ENCODE measurements at places on chromosomes 11 and 22. TPM values are rescaled to one million over a fixed set of nuclear protein-coding genes. Genes with fewer than 3 reads are reported as not detected.

DNA sequence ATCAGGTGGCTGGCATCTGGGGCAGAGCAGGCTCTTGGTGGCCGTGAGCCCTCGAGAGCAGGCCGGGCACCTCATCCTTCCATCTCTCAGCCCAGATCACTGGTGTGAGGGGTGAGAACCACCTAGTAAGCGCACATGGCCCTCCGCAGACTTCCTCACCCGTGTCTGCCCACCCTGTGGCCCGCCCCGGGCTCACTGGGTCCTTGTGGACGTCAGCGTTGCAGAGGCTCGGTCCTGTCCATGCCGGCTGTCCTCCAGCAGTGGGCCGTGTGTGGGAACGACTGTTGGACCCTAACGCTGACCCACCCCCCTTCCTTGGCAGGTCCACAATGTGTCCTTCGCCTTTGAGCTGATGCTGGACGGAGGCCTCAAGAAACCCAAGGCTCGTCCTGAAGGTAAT is 17.2 kb upstream of the PARVG start:
- DNase-seq = no peak

- DNase-seq = no peak
These were observed 104.5 kb upstream of the B3GAT1 start for GRCh38 chr11:134516529-134516928.

DNA sequence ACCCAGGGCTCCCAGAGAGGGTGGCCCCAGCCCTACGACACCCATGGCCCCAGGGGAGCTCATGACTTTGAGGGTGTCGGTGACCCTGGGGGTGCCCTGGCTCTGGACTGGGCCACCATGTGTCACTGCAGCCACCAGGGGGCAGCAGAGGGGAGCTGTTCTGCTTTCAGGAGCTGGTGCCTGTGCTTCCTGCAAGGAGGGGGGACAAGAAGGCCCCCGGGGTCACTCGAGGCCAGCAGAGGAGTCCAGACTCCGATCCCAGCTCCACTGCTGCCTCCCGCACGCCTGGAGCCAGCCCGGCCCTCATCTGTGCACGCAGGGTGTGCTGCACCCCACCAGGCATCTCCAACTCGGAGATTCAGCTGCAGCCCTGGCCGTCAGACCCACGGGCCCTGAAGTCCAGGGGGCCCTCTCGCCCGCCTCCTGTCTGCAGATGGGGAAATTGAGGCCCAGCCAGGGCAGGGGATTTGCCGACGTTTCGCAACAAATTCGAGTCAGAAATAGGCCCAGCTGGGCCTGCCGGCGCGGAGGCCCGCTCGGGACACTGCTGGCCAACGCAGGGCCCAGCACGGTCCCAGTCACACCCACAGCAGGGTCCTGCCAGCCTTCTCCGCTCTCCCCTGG is 29.5 kb upstream of the WNT7B start:
- DNase-seq = peak; percentile 87

DNA sequence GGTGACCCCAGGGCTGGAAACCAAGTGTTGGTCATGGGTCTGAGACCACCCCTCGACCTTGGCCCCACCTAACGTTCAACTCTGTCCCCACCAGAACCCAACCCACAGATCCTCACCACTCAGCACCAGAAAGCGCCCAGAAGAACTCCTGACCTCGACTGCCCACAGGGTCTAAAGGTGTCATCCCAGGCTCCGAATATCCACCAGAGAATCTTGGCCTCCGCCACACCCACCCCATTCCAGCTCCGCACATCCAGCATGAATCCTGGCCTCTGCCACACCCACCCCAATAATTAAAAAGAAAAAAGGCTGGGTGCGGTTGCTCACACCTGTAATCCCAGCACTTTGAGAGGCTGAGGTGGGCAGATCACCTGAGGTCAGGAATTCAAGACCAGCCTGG is 1.3 kb downstream of the CERK start:
- DNase-seq = no peak

- peak; percentile 81 for DNase-seq
These were observed 14.2 kb upstream of the MUC6 start for GRCh38 chr11:1050581-1051355.

The HTR3A gene
- not detected for total RNA-seq

DNA sequence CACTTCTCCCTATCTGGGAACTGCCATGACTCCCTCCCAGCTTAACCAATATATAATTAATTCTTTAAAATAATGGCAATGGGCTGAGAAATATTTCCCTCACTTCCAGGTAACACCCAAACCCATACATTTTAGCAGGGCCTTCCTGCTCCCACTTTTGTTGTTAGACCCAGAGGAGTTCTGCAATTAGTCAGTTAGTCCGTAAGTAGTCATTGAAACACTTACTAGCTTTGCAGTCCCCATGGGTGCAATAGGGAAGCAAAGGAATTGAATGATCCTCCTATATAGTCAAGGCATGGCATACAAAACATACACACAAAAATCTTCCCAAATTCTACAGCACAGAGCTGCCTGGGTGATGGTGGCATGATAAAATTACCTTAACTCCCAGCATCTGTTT is 254.0 kb upstream of the TBCEL start:
- no peak for DNase-seq

- DNase-seq = no peak
These were observed 3.2 kb downstream of the PPIL2 start for GRCh38 chr22:21669026-21669425.

DNA sequence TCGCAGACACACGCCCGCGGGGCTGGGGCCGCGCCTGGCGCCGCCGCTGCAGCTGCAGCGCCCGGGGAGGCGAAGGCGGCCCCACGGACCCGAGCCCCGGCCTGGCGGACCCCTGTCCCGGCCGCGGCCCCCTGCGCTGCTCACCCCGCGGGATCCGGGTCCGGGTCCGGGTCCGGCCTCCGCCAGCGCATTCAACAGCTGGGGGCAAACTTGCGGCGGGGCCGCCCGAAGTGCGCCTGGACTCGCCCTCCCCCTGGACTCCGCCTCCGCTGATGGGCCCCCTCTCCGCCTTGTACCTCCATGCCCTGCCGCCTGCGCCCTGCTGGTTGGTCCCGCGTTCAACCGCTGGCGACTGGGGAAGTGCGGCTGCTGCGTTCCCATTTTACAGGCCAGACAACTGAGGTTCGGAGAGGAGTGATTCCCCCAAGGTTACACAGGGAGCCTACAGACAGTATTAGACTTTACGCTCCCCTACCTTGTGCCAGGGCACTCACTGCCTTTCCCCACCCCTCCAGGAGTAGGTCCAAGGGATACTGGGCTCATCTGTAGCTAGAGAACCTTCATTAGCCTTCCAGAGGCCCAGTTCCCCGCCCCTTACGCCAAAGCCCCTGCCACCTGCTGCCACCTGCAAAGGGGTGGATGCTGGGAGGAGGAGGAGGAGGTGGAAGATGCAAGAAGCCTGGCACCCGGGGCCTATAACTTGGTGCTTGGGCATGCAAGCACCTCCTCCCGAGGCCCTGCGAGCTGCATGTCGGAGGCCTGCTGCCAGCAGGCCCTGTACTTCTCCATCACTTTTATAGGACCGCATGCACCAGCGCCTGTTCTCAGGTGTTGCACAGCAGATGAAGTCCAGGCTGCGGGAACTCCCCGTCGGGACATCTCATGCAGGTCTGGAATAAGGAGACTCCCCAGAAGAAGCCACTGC is 694 bp upstream of the ELFN2 start:
- DNase-seq = no peak

The KCNJ1 gene
- total RNA-seq = not detected

DNA sequence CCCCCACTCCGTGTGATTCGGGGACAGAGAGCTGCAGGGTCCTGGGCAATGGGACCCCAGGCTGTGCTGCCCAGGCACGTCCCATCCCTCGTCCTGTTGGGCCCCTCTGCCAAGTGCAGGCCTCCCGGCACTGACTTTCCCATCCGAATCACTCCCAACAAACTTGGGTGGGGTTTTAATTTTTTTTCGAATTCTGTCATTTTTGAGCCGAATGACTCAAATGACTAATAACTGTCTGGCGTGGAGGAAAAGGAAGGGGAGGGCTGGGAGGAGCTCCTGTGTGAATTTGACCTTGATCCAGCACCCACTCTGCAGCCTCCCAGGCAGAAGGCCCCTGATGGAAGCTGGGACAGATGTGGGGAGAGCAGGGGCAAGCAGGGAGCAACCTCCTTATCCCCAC is 1173.2 kb downstream of the BRD1 start:
- DNase-seq = no peak

The PRODH gene
- total RNA-seq = 1.1 TPM

GRCh38 chr22:31957970-31958594 is 13.7 kb downstream of the YWHAH start:
- no peak for DNase-seq

GRCh38 chr22:45166932-45167331 is 3.2 kb downstream of the NUP50 start:
- DNase-seq = no peak

- peak; percentile 74 for DNase-seq
These were observed 11.5 kb downstream of the PARVG start for GRCh38 chr22:44192098-44192815.

The RFPL2 gene
- not detected for total RNA-seq

DNA sequence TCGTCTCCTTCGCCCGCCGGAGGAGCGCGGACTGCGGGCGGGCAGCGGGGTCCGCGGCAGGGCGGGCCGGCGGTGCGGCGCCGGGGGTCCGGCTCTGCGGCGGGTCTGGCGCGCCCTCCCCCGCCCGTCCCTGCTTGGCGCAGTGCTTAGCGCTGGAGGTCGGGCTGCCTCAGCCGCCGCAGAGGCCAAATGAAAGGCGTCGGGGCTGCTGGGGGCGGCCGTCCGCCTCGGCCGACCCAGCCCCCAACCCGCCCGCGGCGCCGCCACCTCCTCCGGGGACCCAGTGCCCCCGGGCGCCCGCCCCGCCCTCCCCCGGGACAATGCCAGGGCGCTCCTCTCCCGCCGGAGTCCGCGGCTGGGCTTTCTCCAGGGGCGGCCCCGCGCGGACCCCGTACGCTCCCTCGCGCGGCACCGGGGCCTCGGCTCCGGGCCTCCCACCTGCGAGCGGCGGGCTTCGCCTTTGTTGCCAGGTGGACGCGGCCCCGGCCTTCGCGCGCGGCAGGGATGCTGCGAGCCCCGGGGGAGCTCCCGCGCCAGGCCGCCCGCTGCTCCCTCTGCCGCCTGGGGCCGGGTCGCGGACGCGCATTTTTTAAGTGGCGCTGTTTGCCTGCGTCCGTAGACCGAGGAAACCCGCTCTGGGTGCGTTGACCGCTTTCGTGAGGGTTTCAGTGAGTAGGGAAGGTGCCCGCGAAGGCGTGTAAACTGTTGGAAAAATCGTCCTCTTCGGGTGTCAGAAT is 583 bp downstream of the APLP2 start:
- peak; percentile 65 for DNase-seq

- peak; percentile 33 for DNase-seq
These were observed 392.2 kb downstream of the ETS1 start for GRCh38 chr11:128195057-128195751.

GRCh38 chr22:43308060-43308830 is 34.9 kb downstream of the SCUBE1 start:
- DNase-seq = no peak

DNA sequence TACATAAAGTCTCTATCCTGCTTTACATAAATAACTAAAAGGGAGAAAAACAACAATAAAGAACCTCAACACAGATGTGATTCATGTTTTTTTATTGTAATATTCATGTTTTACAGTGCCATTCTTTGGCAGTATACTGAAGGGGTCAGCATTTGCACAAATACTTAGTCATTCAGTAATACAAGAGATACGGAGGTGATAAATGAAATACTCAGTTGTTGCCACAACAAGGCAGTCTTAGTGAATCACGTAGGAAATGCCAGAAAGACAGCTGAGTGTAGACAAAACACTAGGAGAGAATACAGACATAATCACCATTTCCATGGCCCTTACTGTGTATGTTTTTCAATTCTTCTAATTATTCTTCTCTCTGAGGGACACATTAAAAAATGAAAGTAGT is 910.4 kb downstream of the METTL15 start:
- DNase-seq = no peak

The MUC2 gene
- total RNA-seq = not detected

GRCh38 chr11:12410006-12410728 is 32.8 kb downstream of the PARVA start:
- DNase-seq = no peak

Measured in activated T-cell treated with anti-CD3 and anti-CD28 coated beads, Interleukin-2, amount 50 U/mL, for 72 hours (primary cell).